NCI-H1105 (cell line): ENCODE measurements at places on chromosomes 3 and 15.

GRCh38 chr15:71701808-71702207, 108.5 kb upstream of the NR2E3 start:
- no peak for DNase-seq

- no peak for DNase-seq
Observed at GRCh38 chr3:72628065-72628464, 220.2 kb downstream of the SHQ1 start.

- no peak for DNase-seq
Observed at GRCh38 chr3:32977861-32978260, 26.4 kb downstream of the CCR4 start.

DNA sequence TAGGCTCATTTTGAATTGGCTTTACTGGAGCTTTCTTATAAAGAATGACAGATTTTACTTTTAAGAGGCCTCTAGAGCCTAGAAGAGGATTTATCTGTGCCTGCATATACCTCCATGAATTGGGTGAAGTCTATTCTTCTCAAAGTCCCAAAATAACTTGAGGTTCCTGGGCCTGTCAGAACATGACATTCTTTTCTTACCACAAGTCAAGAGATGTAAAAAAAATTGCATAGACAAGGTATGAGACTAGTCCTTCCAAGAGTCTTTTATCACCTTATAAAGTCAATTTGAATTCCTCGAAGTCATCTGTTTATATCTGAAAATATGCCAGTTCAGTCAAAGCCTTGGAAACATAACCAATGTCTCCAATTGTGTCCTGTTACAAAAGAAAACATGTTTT, 17.2 kb upstream of the CD200 start:
- no peak for DNase-seq

GRCh38 chr3:141093971-141094684, 43.0 kb downstream of the SPSB4 start:
- DNase-seq, result peak; percentile 56

GRCh38 chr3:112817797-112818196, 28.9 kb downstream of the CD200R1L start:
- no peak for DNase-seq

DNA sequence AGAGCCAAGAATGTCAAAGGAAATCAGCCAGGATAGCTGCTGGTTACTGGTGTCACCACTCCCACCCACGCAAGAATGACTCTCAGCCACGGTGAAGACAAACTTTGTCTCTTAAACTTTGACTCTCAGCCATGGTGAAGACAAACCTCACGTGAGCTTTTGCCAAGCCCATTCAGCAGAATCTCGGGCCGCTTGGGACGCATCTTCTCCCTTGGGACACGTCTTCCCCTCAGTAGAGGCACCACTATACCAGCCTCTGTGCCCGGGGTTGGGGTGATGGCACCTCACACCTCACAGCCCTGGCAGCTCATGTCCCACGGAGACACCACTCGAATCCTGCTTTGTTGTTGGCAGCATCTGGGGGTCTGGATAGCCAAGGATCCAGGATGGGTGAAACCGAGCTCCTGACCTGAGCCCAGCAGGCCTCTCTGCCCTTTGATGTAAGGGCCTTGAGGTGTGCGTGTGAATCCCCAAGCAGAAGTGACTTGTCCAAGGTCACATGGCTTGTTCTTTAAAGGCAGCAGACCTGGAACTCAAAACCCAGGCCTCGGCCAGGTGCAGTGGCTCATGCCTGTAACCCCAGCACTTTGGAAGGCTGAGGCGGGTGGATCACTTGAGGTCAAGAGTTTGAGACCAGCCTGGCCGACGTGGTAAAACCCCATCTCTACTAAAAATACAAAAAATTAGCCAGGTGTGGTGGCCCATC, 21.8 kb downstream of the RBPMS2 start:
- no peak for DNase-seq

DNA sequence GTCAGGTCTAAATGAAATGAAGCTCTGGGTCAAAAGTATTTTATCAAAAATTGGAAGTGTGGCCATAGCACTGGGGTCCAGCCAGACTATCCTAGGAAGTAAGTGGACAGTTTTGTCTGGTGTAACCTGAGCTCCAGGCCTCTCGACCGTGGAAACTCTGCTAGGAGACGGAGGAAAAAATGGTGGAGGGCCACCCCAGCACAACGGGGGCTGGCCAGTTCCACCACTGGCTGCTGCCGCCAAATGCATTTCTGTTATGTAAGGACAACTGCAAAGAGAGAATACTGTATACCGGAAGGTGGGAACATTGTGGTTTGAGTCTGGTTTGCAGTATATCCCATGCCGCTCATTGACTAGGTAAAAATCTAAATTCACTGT, 235.7 kb downstream of the GREM1 start:
- DNase-seq, result no peak

DNA sequence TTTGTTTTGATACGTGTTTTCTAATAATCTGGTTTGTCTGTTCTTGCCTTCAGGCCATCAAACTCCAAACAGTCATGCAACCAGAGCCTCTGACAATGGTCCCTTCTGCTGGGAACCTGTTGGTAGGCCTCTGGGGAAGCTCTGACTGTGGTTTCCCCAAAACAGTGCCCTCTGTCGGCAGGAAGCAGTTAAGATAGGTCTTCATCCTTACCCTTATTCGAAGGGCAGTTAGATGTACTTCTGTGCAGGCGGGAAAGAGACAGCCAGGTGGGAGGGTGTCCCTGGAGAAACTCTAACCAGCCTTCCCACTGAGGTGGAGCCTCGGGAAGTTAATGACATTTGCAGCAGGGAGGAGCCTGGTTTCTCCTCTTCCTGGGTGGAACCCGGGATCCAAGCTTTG, 81.6 kb upstream of the CHMP2B start:
- no peak for DNase-seq

DNA sequence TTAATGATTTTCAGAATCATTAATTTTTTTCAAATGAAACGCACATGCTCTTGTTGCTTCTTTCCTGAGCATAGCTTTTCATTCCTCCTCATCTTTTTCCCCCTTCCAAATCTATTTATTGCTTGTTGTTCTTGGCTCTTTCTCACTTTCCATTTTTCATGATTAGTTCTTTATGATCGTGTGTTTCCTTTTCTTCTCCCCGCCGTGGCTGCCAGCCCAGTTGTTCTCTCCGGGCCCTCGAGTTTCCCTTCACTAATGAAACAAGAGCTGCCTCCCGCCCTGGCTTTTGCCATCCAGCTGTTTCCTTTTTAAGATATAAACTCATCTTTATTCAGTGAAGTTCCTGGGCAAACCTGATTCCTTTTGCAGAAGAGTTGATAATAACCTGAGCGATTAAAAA, 170.2 kb upstream of the NR2F2 start:
- no peak for DNase-seq

DNA sequence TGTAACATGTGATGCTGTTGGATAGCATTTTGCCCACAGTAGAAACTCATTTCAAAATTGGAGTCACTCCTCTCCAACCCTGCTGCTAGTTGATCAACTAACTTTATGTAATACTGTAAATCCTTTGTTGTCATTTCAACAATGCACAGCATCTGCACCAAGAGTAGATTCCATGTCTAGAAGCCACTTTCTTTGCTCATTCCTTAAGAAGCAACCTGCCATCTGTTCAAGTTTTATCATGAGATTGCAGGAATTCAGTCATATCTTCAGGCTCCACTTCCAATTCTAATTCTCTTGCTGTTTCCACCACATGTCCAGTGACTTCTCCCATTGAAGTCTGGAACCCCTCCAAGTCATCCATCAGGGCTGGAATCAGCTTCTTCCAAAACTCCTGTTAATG, 42.9 kb downstream of the AKAP13 start:
- DNase-seq, result no peak

GRCh38 chr3:129746629-129747028, 140.2 kb upstream of the PLXND1 start:
- DNase-seq, result no peak

DNA sequence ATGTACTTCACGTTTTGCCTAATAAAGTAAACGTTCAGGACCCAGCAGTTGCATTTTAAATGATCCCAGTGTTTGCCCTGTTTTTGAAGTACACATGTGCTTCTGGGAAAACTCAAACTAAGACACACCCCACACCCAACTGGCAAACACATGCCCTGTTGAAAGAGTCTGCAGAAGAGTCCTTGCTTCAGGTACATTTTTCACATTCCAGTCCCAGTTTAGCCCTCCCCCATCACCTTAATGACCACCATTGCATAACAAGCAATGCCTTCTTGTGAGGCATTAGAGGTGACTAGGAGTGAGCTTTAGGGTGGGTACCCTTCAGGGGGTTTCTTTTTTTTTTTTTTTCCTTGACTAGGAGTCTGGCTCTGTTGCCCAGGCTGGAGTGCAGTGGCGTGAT, 322.3 kb downstream of the CNTN4 start:
- no peak for DNase-seq

DNA sequence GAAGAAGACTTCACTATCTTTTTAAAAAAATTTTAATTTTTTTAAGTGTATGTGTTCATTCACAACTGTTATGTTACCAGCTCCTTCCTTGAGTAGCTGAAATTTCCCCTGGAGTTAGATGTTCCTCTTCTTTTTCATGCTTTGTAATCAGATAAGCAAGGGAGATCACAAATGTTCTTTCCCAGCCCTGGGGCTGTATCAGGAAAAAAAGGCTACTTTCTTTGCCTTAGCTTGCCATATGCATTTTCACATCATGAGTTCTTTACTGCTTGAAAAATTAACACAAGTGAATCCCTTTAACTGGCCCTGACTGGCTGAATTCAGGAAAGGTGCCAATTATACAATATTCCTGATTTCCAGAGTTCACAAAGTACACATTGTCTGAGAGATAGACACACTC, 353.2 kb upstream of the ATP11B start:
- DNase-seq, result no peak

GRCh38 chr15:48603123-48603500, 42.4 kb downstream of the FBN1 start:
- no peak for DNase-seq

DNA sequence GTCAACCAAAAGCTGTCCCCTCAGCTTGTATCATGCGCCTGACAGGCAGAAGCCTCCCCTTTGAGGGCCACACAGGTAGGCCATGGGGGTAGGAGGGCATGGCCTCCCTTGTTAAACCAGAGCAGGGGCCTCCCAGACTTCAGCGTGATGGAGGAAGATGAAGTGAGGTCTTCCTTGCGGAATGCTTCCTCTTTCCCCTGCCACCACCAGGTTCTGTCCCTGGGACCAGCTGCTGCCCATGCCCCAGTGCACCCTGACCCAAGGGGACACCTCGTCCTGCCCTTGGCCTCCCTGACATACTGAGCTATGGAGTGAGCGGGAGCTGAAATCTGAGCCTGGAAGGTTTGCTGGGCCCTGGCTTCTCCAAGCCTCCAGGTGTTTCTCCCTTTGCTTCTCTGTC, 26.7 kb downstream of the SSUH2 start:
- DNase-seq, result no peak

DNA sequence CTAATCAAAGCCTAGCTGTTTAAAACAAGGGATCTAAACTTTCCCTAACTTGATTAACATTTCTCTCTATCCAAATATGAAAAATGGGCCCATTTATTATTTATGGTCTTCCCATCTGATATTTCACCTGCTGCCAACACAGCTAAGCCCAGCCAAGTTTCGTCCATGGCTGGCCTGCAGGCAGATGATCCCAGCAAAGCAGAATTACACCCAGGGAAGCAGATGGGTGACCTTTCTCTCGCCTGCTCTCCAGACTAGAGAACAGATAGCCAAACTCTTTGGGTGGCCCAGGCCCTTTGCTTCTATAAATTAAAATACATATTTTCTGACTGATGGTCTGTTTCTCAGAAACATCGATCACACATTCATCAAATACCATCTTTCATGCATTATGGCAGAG, 1038.8 kb downstream of the AGBL1 start:
- DNase-seq, result no peak

DNA sequence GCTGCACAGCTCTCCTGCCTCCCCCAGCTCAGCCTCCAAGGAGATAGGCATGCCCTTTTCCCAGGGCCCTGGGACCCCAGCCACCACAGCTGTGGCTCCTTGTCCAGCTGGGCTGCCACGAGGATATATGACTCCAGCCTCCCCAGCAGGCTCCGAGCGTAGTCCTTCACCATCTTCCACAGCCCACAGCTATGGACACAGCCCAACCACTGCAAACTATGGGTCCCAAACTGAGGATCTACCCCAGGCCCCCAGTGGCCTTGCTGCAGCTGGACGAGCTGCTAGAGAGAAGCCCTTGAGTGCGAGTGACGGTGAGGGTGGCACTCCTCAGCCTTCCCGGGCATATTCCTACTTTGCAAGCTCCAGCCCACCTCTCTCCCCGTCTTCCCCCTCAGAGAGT, 20.5 kb upstream of the APEH start:
- no peak for DNase-seq

DNA sequence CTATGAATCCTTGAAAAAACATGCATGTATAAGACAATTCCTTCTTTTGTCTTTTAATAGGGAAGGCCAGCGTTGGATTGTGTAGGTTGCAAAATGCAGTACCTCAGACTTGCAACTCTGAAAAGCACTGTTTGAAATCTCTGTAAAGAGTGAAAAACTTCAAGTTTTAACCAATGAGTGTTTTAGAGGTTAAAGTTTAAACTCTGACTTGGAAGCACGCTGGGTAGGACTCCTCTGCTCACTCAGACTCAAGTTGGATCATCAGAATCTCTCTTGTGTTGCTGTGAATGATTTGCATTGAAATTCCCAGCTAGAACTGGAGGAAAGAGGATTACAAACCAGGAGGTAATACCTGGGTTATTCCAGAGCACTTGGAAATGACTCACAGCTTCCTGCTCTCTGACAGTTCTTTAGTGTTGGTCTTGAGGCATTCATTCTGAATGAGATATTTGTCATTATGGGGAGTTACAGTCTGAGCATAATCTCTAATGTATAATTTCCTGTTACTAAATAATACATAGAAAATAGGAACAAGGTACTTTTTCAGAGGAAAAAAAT, 49.1 kb downstream of the PLS1 start:
- DNase-seq, result no peak

DNA sequence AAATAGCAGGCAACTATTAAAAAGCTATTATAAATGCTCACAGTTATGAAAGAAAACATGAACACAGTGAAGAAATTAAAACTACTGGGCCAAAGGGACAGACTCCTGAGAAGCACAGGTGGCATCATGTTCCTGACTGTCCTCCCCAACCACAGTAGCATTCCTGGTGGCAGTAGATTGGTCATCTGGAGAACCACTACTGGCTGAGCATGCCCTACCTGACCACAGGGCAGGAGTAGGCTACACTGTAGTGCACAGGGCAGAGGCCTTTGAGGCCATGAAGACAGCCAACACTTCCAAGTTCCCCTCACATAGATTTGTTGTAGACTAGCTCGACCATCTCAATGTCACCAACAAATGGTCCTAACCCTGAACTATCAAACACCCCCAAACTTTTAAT, 49.2 kb downstream of the NBEAL2 start:
- DNase-seq, result no peak

DNA sequence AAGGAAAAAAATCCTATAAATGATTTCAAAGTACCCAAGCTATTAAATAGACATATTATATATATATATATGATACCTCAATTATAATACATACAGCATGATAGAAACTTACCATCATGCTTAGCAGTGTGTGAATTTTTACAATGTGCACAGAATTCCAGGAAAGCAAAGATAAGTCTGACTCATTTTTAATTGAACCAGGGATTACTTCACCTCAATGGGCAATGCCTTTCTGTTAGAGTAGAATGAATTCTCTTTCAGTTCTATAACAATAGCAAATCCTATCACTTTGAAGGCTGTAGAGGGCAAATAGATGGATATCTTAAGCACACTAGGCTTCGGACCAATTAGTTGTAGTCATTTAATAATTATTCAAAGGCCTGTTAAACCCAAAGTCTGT, 54.8 kb upstream of the P3H2 start:
- no peak for DNase-seq

- DNase-seq, result no peak
Observed at GRCh38 chr15:22224241-22224671, 143.9 kb downstream of the OR4M2 start.

- no peak for DNase-seq
Observed at GRCh38 chr3:191087391-191087790, 111.7 kb upstream of the OSTN start.
